Activated T-helper 2 cell treated with anti-CD3 and anti-CD28 coated beads, Interferon-gamma antibody, Interleukin-2, Interleukin-4, amounts not matched to agents 10 μg/mL and 5 μg/mL and 100 μg/mL, durations not matched to agents 14 hours and 24 hours and 36 hours (primary cell): ENCODE measurements at places on chromosomes 16 and 17.

- DNase-seq = no peak
These were observed 5.3 kb downstream of the DHX38 start for GRCh38 chr16:72098936-72099335.

DNA sequence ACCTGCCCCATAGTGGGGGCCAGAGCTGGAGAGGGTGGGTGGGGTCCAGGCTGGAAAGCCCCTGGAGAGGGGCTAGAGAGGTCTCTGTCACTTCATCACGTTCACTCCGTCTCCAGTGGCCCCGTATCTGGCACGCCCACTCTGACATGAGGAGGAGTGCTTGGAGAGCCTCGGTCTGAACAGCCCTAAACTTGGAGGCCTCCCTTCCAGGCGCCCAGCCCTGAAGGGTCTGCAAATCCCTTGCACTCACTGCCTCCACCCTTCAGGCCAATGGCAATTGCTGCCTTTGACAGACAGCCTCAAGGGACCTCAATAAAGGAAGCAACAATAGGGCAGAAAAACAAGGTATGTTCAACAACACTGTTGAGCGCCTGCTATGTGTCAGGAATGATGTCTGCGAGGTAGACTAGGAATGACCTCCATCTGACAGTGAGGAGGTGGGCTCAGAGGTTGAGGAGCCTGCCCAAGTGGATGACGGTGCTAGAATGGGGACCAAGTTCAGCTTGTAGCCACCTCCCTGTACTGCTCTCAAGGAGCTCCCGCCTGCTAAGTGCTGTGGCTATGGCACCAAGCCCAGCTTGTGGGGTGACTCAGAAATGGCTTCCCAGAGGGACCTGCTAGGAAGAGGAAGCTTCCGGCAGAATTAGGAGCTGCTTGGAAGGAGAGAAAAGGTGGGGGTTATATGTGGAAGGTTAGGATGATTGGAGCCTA lies 2.9 kb upstream of the EPX start:
- no peak for DNase-seq

DNA sequence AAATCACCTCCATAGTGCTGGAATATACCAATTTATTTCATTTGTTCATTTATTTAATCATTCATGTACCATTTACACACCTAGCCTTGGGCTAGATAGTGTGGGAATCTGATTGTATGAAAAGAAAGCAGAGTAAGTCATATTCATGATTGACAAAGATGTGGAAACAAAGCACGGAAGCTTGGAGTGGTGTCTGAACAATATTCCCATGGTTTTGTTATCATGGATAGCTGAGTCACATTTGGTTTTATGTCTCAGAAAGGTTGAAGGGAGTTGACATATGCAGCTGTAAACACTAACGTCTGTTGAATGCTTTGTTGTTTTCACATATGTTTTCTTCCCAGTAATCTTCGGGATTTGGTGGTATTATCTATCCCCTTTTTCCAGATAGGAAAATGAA lies 76.6 kb downstream of the MAP2K4 start:
- DNase-seq = no peak

GRCh38 chr17:57221366-57222350 lies 34.7 kb upstream of the MSI2 start:
- DNase-seq = no peak

DNA sequence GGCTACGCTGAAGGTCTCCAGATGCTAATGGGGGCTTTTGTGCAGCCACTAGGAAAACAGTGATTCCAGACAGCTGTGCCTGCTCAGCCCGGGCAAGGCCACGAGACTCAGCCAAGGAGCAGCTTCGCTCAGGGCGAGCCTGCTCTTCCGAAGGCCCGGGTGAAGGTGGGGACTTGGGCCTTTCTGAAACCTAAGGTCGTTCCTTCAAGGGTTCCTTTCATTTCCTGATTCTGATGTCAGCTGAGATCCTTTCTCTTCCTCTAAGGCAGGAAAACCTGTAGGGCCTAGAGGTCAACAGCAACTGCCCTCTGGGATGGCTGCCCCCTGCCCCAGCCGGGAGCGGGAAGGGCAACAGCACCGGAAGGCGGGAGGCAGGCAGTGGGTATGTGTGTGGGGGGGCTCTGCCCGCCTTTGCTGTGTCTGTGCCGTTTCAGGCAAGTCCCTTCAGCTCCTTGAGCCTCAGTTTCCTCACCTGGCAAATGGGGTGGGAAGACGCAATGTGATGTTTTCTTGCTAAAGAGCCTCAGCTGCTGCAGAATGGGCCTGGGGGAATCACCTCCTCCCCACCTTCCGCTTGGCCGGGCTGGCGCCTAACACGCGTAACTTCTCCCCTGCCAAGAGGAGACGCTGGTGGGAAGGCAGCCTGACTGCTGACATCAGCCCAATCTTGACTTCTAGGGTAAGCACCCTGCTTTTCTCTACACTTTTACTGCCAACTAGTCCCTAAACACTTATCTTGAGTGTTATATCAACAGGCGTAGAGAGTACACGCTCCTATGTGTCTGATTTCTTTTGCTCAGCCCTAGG lies 32.8 kb downstream of the IRF8 start:
- DNase-seq = no peak

DNA sequence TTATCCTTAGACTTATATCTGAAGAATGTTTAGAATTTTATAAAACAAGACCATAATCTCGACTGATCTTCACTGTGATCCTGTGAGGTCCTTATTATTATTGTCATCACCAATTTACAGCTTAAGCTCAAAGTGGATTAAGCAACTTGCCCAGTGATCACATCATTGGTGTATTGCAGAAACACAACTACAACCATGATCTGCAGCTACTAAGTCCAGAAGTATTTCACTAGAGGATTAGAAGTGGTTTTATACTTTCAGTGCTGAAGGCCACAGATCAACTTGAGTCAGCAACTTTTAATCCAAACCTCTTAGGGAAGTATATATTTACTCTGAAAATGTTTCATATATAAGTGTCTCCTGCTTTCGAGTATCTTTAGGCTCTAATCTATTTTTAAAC lies 624.3 kb upstream of the SOX9 start:
- no peak for DNase-seq

GRCh38 chr17:28480799-28481571 lies 7.5 kb downstream of the SLC13A2 start:
- DNase-seq = no peak

DNA sequence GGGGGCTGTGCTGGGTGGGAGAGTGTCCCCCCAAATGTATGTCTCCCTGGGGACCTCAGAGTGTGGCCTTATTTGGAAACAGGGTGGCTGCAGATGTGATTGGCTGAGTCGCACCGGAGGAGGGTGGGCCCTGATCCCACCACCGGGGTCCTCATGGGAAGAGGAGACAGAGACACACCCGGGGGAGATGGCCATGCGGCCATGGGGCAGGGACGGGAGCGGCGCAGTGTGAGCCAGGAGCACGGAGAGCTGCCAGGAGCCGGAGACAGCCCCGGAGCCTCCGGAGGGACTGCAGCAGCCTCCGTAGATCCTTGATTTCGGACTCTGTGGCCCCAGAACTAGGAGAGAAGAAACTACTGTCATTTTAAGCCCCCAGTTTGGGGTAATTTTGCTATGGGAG lies 1.6 kb upstream of the CIBAR2 start:
- DNase-seq = no peak

DNA sequence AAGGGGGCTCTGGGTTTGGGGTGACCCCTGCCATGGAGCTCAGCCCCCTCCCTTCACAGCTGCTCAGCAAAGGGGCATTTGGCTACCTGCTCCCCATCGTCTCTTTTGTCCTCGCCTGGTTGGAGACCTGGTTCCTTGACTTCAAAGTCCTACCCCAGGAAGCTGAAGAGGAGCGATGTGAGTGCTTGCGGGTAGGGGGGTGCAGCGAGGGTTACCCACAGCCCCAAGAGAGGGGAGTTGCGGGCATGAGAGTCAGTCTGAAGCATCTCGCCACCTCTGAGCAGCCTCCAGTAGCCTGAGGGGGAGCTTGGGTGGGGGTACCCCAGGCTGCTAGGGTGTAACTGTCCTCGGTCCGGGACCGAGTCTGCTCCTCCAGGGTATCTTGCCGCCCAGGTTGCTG lies 6.8 kb upstream of the TCAP start:
- no peak for DNase-seq

GRCh38 chr17:56908001-56908542 lies 5.8 kb downstream of the TRIM25 start:
- DNase-seq = peak; percentile 52

- no peak for DNase-seq
These were observed 28.7 kb downstream of the WIPI1 start for GRCh38 chr17:68428498-68429172.

- no peak for DNase-seq
These were observed 792.3 kb downstream of the CDH8 start for GRCh38 chr16:61243954-61244353.

GRCh38 chr16:73149334-73149733 lies 101.4 kb upstream of the ZFHX3 start:
- DNase-seq = no peak
